ENCODE measurements at places on chromosomes 16 and 17. TPM values are rescaled to one million over a fixed set of nuclear protein-coding genes. Genes with fewer than 3 reads are reported as not detected.

PPY gene
- not detected for total RNA-seq

MILR1 gene
- total RNA-seq, result 7.5 TPM

TPSD1 gene
- total RNA-seq, result not detected

ADORA2B gene
- 5.5 TPM for total RNA-seq

TLK2 gene
- 51.4 TPM for total RNA-seq

BICDL2 gene
- total RNA-seq, result not detected

CD300E gene
- not detected for total RNA-seq

SECTM1 gene
- 0.48 TPM for total RNA-seq

CDH11 gene
- 73.2 TPM for total RNA-seq

PDILT gene
- total RNA-seq, result not detected

C16orf86 gene
- 2.4 TPM for total RNA-seq

NKD1 gene
- total RNA-seq, result under 0.01 TPM

THOC6 gene
- total RNA-seq, result 35.3 TPM

ABCC3 gene
- total RNA-seq, result 5.2 TPM

CCDC200 gene
- not detected for total RNA-seq

EFCAB13 gene
- total RNA-seq, result 4.6 TPM

WFIKKN1 gene
- under 0.01 TPM for total RNA-seq

CACNA1H gene
- total RNA-seq, result under 0.01 TPM

KLHL36 gene
- 64.7 TPM for total RNA-seq

DCAF7 gene
- 49.6 TPM for total RNA-seq

PYY gene
- 0.33 TPM for total RNA-seq

ACSM5 gene
- not detected for total RNA-seq

MYH8 gene
- not detected for total RNA-seq

RAB26 gene
- total RNA-seq, result 0.65 TPM

SYNGR3 gene
- total RNA-seq, result 6.9 TPM

HBQ1 gene
- total RNA-seq, result 1.1 TPM

CCL2 gene
- 431 TPM for total RNA-seq

ZACN gene
- total RNA-seq, result not detected

PRR15L gene
- total RNA-seq, result not detected

HOXB4 gene
- 6.0 TPM for total RNA-seq

CCL16 gene
- 0.65 TPM for total RNA-seq

SLC6A4 gene
- total RNA-seq, result 0.48 TPM

KRTAP4-12 gene
- not detected for total RNA-seq

CD7 gene
- total RNA-seq, result not detected

CCR7 gene
- total RNA-seq, result not detected
